ENCODE measurements at places on chromosomes 5 and 9.

- DNase-seq = no peak
These were observed 5.6 kb upstream of the MGAT4B start for GRCh38 chr5:179812135-179812825.

DNA sequence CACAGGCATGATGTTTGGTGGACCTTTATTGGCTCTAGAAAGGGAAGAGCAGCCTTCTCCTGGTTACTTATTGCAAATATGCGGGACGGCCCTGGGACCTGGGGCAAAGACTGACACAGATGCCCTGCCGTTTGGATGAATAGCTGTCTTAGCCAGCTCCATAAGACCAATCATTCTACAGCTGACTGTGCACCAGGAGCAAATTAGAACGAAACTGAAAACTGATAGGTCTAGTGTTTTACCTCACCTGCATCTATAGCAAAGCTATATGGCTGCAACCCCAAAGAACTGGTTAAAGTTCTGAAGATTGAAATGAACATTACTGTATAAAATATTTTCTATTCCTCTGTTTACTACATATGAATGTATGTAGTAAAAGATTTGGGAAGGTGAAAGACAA lies 34.2 kb upstream of the BNC2 start:
- DNase-seq = no peak

DNA sequence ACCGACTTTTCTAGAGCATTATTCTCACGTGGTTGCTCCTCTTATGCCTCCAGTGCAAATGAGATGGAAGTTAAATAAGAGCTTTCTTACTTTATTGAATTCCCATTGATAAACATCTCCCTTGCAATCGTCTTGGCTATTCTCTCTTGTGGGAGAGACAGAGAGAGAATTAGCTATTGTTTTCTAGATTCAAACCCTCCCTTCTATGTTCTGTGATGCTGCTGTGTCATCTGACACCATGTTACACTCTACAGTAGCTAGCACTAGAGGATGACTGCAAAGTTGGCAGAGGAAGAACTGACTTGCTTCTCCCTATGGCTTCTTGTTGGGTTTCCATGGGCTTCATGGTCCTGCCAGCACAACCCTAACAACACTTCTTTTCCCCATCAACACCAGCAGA lies 134.6 kb upstream of the RANBP3L start:
- no peak for DNase-seq

GRCh38 chr9:72257814-72258213 lies 107.2 kb downstream of the ZFAND5 start:
- no peak for DNase-seq

DNA sequence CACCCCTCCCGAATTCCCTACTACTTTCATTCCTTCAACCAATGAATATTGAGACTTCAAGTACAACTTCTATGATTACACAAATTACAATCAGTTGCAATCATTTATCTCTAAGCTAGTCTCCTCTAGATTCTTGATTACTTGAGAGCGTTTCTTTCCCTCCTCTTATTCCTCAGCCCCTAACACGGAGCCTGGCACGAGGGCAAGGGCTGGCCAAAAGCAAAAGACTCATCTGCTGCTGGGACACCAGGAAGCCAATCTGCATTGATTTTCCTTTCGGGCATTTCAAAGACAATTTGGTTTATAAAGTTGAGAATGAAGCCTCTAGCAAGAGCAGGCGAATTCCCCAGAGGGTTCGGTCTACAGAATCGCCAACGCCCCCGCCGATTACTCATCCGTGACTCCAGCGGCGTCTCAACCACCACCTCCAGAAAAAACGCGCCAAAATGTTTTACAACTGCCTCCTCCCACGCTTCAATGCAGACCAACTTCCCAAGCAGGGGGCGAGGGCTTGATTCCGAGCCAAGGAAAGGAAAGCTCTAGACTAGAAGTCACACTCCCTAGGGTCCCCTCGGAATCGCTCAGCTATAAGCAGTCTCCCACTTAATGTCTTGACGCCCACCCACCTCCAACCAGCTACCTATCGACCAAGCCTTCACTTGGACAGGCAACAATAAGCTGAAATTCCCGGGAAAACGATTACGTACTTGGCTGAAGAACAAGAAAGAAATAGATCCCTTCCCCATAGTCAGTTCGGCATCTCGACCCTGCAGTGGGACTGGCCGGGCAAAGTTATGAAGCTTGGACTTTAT lies 1.5 kb downstream of the PCSK1 start:
- no peak for DNase-seq

DNA sequence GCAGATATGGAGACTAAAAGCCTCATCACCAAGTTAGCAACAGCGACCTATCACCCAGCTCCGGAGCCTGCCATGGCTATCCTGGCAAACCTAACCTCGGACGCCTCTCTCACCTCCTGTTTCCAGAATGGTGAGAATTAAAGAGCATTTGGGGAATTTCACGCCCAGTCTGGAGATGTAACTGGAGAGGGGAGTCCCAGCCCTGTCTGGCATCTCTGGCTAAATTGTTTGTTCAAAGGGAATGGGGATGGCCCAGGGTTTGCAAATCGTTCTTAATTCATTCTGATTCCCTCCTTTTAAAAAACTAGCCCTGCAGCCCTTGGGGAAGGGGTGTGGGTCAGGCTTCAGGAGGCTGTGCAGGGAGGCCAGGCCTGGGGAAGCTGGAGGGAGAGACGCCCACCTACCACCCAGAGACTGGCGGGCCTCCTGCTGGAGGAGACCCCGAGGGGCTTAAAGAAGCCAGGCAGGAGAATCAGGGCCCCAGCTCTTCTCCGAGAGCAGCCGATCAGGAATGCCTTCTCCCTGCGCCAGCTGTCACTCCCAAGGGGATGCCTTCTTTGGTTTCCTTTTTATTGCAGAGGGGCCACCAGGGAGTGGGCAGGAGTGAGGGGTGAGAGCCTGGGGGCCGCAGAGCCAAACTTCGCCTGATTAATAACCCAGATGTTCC lies 964 bp upstream of the COL5A1 start:
- DNase-seq = no peak

DNA sequence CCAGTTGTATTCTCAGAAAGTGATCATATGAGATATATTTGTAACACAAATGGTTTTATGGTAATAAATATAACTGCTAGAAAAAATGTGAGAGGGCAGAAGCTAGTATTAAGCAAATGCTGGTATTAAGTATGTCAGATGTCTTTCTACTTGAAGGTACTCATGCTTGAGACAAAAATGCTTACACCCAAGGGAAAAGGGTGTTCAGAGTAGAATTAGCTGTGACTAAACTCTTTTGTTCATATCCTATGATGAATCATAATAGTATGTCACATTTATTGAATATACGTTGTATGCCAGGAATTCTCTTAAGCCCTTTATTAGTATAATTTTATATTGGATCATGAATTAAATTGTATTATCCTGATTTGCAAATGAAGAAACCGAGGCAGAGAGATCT lies 2.2 kb downstream of the ADGRV1 start:
- no peak for DNase-seq

Data from brain pericyte (primary cell).